ENCODE measurements at places on chromosomes 16 and 17. TPM values are rescaled to one million over a fixed set of nuclear protein-coding genes. Genes with fewer than 3 reads are reported as not detected.

The WSB1 gene
- polyA plus RNA-seq = 77.8 TPM

- H3K36me3 ChIP-seq = no peaks in the 10 kb centered on the region
- no peak overlapping the region for H3K4me3 ChIP-seq
- DNase-seq = no peak
- H3K27ac ChIP-seq = no peak overlapping the region
- no peaks in the 10 kb centered on the region for H3K27me3 ChIP-seq
- H3K4me1 ChIP-seq = no peaks in the 10 kb centered on the region
Measured at GRCh38 chr17:11807606-11808005, 189.7 kb downstream of the ZNF18 start.

The GUCY2D gene
- not detected for polyA plus RNA-seq

DNA sequence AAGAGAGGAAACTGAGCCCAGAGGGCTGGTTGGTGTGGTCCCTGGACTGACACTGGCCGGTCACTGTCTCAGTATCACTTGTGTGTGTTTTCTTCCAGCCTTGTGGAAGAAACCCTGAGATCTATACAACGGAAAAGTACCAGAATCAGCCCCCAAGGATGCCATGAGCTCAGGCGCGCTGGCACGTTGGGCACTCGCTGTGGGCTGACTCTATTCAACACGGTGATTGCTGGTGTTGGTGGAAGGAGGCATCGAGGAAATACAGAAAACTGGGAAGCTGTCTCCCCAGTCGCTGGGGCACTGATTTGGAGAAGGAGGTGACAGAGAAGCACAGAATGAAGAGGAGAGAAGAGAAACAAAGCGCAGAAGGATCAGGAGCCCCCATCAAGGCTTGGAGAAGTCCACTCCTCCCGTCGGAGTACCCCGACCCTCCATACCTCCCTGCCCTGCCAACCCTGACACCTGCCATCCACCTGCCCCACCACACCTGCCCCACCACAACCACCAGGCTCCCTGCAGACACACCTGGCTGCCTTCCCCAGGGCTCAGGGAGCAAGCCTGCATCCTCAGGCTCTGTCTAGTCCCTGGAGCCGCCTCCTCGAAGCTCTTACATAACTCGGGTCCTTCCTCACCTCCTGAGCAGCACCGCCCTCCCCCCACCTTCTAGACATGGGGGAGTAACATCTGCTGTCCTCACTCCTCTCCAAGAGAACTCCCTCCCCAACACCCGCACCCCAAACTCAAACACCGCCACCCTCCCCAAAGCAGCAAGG lies 66.5 kb downstream of the RBFOX3 start:
- H3K4me1 ChIP-seq = no peaks in the 10 kb centered on the region
- no peak overlapping the region for H3K4me3 ChIP-seq
- no peak overlapping the region for H3K27ac ChIP-seq
- H3K36me3 ChIP-seq = no peaks in the 10 kb centered on the region
- no peaks in the 10 kb centered on the region for H3K27me3 ChIP-seq
- no peak for DNase-seq

DNA sequence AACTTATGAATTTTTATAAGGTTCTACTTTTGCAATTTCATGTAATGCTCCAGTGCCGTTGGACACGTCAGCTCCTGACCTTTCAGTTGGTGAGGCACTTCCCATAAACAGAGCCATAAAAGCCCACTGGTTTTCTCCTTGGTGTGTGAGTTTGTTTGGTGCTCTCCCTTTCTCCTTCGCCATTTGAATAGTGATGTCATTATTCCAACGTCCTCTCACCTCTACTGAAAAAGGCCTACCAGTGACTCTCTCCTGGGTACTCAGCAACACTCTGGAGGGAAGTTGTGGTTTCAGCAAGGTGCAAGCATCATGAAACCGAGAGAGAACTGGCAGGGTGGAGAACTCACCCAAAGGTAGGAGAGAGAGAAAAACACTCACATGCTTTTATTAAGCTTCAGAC lies 29.6 kb upstream of the HNF1B start:
- H3K4me1 ChIP-seq = no peaks in the 10 kb centered on the region
- H3K4me3 ChIP-seq = no peak overlapping the region
- no peak overlapping the region for H3K27ac ChIP-seq
- DNase-seq = no peak

- peaks cover 5% of the 10 kb centered on the region for H3K27me3 ChIP-seq
- H3K36me3 ChIP-seq = no peaks in the 10 kb centered on the region
- H3K27ac ChIP-seq = no peak overlapping the region
- H3K4me3 ChIP-seq = no peak overlapping the region
Measured at GRCh38 chr17:48513097-48513496, 17.7 kb downstream of the HOXB1 start.

The KRT17 gene
- polyA plus RNA-seq = 0.89 TPM

DNA sequence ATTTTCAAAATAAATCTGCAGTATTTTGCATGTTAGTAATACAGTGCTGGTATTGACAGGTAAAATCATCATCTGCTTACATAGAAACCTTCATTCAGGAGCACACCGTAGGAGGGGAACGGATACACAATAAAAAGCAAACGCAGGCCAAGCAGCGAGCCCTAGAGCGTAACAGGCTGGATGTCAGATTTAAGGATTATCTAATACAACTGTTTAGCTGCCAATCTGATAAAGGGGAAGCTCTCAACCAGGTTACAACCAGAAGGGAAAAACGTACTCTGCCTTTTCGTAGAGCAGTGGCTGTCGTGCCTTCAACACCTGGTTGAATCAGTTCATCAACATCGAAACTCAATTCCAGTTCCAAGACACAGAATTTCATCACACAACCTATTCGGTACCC lies 16.4 kb upstream of the CUEDC1 start:
- no peaks in the 10 kb centered on the region for H3K27me3 ChIP-seq
- no peak overlapping the region for H3K4me3 ChIP-seq
- no peak overlapping the region for H3K27ac ChIP-seq
- peaks cover 9% of the 10 kb centered on the region for H3K4me1 ChIP-seq
- DNase-seq = no peak

The NOG gene
- polyA plus RNA-seq = 0.73 TPM

GRCh38 chr17:2138318-2138717 lies 83.4 kb downstream of the HIC1 start:
- H3K27me3 ChIP-seq = no peaks in the 10 kb centered on the region
- peak overlapping the region; percentile 18 for H3K27ac ChIP-seq
- H3K4me1 ChIP-seq = peaks cover 24% of the 10 kb centered on the region
- no peaks in the 10 kb centered on the region for H3K36me3 ChIP-seq
- H3K4me3 ChIP-seq = no peak overlapping the region

The BRIP1 gene
- polyA plus RNA-seq = 6.6 TPM

DNA sequence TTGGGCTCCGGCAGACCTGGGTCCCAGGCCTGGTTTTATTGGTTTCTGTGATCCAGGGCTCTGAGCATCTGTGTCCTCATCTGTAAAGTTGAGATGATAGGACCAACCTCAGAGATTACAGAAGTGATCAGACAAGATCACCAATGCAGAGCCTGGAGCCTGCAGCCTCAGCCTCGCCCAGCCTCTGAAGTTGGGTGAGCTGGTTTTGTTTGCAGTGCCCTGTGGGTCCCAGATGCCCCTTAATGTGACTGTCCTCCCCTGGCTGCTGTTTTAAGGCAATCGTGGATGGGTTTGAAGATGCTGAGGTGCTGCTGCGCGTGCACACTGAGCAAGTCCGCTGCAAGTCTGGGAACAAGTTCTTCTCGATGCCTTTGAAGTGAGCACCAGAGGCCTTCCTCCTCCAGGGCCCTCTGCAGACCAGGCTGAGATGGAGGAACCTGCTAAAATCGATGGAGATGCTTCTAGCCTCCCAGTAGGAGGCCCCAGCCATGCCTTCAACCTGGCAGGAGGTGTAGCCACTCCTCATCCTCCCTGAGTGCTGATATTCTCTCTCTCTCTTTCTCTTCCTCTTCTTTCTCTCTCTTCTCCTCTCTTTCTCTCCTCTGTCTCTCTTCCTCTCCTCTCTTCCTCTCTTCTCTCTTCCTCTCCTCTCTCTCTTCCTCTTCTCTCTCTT lies 5.6 kb upstream of the MMP15 start:
- no peak overlapping the region for H3K4me3 ChIP-seq
- H3K36me3 ChIP-seq = no peaks in the 10 kb centered on the region
- peaks cover 16% of the 10 kb centered on the region for H3K4me1 ChIP-seq
- H3K27me3 ChIP-seq = no peaks in the 10 kb centered on the region

DNA sequence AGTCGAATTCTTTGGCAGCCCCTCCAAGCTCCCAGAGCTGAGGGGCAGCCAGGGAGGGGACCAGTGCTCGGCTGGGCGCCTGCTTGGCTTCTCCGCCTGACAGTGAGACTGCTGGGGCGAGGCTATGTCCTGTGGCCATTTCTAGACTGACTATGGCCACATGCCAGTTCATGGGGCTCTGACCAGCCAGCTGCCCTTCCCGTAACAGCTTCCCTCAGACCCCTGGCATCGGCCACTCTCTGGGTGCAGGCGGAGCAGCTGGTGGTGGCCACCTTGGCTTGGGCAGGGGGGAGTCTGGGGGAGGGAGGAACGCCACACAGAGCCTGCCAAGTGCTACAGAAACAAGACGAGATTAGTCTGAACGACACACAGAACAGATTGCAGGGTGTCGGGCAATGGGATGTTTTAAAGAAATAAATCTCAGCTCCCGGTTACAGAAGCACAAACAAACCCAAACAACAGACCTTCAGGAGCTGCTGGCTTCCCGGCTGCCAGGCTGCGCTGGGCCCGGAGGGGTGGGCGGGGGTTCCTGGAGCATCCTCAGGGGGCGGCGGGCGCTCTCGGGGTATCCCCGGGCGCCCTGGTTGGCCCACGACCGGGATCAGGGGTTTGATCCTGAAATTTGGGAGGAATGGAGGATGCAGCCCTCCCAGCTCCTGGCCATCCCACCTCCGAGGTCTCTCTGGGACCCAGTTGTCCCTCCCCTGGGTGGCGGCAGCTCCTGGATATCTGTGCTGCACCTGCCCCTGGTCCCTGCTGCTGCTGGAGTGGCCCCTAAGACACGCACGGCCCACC lies 34.5 kb downstream of the TBC1D16 start:
- no peaks in the 10 kb centered on the region for H3K36me3 ChIP-seq
- no peak overlapping the region for H3K27ac ChIP-seq
- no peak for DNase-seq

DNA sequence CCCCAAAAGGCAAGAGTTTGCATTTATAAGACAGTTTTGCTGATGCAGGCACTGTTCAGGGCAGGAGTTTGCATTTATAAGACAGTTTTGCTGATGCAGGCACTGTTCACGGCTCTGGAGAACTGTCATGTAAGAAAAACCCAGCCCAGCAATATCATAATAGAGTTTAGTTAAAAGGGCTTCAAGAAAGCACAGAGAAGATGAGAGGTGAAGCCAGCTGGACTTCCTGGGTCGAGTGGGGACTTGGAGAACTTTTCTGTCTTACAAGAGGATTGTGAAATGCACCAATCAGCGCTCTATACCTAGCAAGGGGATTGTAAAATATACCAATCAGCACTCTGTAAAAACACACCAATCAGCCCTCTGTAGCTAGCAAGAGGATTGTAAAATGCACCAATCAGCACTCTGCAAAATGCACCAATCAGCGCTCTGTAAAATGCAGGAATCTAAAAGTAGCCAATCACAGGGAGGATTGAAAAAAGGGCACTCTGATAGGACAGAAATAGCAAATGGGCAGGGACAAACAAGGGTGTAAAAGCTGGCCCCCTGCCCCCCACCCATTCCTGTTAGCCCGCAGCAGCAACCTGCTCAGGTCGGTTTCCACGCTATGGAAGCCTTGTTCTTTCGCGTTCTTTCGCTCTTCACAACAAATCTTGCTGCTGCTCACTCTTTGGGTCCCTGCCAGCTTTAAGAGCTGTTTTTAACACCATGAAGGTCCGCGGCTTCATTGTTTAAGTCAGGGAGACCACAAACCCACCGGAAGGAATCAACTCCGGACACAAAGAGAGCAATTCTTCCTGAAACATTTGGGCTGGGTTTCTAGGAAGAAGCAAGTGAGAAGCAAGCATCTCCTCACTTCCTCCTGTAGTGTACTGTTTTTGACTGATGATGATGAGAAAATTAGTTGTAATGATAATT lies 1.8 kb upstream of the CBX1 start:
- DNase-seq = no peak
- peaks cover 2% of the 10 kb centered on the region for H3K4me1 ChIP-seq
- H3K27ac ChIP-seq = no peak overlapping the region
- no peaks in the 10 kb centered on the region for H3K27me3 ChIP-seq

The CRYM gene
- polyA plus RNA-seq = 0.30 TPM

DNA sequence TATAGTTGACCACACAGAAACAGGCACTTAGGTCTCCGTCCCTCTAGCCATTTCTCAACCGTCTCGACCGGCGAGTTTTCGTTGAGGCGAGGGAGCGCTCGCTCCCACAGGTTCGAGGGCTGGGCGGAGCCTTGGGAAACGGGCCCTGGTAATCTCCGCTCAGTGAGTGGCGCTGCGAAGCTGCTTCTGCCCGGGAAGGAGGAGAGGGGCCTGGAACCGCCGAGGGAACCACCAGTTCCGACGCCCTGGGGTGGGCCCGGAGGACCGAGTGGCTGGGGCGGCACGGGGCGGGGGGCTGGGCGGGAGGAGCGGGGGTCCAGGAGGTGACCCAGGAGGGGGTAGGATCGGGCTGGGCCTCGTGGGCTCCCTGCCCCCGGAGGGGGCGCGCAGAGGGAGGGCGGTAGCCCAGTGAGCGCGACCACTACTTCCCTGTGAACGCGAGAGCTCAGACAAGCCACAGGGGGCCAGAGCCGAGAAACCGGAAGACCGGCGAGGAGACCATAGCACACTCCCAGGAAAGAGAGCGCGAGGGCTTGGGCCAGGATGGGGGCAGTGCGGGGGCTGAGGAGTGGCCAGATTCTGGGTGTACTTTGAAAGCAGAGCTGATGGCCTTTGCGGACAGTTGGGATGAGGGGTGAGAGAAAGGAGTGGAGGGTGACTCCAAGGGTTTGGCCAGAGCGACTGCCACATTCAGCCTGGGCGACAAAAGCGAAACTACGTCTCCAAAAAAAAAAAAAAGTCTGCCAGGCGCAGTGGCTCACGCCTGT lies 29.9 kb upstream of the ARL4D start:
- no peaks in the 10 kb centered on the region for H3K36me3 ChIP-seq
- H3K27me3 ChIP-seq = no peaks in the 10 kb centered on the region
- peak overlapping the region; percentile 43 for H3K4me3 ChIP-seq
- H3K27ac ChIP-seq = peak overlapping the region; percentile 98
- peak; percentile 86 for DNase-seq

The CACNG4 gene
- not detected for polyA plus RNA-seq

DNA sequence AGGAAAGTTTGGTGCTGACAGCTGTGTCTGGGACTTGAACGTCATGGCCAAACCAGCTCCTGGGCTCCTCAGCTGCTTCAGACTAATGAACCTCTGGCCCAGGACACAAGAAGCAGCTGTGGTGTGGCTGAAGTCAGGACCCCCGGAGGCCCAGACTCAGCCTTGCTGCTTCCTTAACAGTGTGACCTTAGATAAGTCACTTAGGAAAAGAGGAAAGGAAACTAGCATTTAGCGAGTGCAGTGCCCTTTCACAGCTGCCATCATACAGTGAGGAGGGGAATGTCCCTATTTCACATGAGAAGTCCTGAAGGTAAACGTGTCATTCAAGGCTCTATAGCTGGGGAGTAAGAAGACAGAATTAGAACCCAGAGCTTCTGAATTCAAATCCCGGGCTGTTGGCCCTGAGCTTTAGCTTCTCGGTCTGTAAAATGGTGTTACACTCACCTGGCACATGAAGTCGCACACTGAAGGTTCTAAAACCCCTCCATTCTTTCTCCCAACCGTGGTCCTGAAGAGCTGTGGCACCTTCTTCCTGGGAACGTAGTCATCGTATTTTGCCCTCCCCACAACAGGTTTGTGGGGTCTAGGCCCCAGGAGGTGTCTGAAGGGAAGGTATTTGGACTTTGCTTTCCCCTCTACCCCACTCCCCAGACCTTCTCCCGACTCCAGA lies 910 bp upstream of the RAMP2 start:
- H3K36me3 ChIP-seq = no peaks in the 10 kb centered on the region
- no peak overlapping the region for H3K4me3 ChIP-seq
